ENCODE measurements at places on chromosomes 16 and 17. TPM values are rescaled to one million over a fixed set of nuclear protein-coding genes. Genes with fewer than 3 reads are reported as not detected.

The STX1B gene
- total RNA-seq = 0.92 TPM

The KCNJ2 gene
- not detected for total RNA-seq

The CCDC144A gene
- 5.4 TPM for total RNA-seq

The SOX8 gene
- 2.6 TPM for total RNA-seq

The TNS4 gene
- 15.2 TPM for total RNA-seq

The ICAM2 gene
- 66.7 TPM for total RNA-seq

The KRTAP9-4 gene
- total RNA-seq = not detected

The CDK5R1 gene
- 12.4 TPM for total RNA-seq

The TRAPPC2L gene
- 63.6 TPM for total RNA-seq

The SDR42E2 gene
- 0.10 TPM for total RNA-seq

The ADCY7 gene
- 100.0 TPM for total RNA-seq

The WNT9B gene
- total RNA-seq = not detected

The OTOP3 gene
- not detected for total RNA-seq

The DOC2A gene
- 0.33 TPM for total RNA-seq

The SEZ6L2 gene
- 0.38 TPM for total RNA-seq
